Stimulated activated CD4-positive, alpha-beta T cell treated with anti-CD3 and anti-CD28 coated beads, Interleukin-15, amount 100 ng/mL, for 1 hour (primary cell): ENCODE measurements at places on chromosomes 2 and 18.

GRCh38 chr2:188473306-188473705 is 181.6 kb downstream of the GULP1 start:
- no peak for DNase-seq

- no peak for DNase-seq
Observed at GRCh38 chr2:26742048-26742770, 21.9 kb upstream of the SLC35F6 start.

DNA sequence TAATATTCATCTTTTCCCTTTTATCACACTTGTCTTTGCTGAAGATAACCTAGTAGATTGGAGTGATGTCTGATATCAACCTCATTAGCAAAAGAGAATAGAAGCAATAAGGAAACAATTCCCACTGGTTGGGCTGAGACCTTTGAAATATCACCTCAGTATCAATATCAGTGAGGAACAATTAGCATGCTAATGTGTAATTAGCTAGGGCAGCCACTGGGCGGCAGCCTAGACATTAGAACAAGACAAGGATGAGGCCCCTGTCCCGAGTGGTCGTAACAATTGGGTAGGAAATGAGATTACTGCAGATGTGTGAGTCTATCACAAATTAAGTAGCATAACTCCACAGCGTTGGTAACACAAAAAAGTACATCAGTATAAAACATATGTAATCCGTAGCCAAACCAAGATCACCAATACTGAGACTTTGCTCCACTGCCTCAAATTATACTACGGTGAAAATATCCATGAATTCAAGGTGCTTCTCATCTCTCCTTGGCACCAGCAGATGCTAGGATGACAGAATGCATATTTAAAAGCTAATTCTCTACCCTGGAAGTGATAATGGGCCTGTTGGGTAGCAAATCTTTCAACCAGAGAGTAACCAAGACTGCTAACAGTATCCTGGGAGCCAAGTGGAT is 99.1 kb downstream of the ALPK2 start:
- peak; percentile 25 for DNase-seq

DNA sequence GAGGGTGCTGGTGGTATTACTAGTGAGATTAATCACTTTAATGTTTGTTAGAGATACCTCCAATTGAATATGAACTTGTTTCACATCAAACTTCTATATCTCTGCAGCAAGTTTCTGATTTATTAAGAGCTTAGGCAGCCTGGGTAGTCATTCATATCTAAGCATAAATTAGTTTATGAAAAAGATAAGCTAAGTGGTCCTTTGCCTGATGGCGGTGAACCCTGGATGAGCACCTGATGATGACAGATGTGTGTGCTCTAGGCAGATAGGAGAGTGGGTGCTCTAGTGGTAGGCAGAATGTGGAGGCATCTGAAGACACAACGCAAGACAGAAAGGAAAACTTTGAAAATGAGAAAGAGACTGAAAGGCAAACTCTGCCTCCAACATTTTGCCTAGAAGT is 5.0 kb downstream of the FKBP7 start:
- DNase-seq: no peak

DNA sequence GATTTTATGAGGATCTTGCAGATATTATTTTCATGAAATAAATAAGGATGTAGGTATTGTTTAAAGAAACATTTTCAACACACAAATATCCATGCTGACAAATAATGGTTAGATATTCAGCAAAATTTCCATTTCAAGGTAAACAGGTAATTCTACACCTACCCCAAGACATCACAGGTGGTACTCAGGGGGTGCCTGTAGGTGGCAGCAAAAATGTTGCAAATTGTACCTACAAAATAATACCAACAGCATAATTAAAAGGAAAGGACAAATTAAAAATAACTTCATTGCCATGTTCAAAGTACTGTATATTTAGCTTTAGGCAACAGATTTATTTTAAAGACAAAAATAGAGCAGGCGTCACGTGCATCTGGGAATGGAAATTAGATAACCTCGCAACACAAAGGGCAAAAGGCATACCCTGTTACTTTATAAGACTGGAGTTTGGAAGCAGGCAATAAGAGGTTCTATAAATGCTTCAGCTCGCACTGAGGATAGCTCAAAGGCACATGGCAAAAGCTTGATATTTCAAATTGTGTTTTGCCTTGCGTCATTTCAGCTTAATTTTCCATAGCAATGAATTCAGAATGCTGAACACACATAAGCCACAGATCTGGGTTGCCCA is 630.5 kb downstream of the TDRD15 start:
- no peak for DNase-seq

DNA sequence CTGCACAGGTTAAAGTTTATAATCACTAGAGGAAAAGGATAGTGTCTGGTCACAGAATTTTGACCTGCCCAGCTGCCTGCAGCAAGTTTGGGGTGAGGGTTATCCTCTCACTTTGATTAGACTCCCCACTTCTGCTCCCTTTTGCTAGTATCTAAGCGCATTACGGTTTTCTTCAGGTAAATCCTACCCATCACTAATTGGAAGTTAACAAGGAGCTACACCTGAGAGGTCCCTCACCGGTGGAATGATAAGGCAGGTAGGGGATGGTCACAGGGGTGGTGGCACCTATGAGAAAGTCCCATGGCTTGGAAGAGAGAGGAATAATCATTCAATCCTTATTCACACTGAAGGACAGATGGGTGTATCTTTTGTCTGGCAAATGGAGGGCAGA is 7.6 kb downstream of the BCL2 start:
- DNase-seq: no peak

- DNase-seq: no peak
Observed at GRCh38 chr18:74480149-74480651, 16.0 kb upstream of the CNDP2 start.

GRCh38 chr2:198452327-198452726 is 647.9 kb downstream of the PLCL1 start:
- no peak for DNase-seq

DNA sequence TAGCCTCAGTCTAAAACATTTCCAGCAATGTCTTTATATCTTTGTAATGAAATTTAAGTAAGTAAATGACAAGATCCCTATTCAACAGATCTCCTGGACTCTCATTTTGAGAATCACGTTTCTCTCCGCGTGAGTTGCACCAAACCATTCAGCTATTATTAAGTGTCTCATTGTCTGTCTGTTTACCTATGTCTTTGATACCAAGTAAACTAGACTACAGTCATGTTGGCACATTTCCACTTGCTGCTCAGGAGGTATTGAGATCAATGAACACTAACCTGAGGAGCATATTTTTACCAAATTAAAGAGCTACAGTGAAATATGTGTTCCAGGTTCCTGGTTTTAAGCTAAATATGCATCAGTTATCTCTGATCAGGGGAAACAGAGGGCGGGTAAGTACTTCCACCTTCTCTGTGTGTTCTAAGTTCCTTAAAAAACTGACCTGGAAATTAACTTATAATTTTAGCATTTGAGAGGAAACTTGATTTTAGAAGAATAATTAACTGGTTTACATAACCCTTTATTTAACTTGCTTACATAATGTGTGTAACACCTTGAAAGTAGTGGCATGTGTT is 125.8 kb downstream of the OSBPL6 start:
- DNase-seq: no peak

DNA sequence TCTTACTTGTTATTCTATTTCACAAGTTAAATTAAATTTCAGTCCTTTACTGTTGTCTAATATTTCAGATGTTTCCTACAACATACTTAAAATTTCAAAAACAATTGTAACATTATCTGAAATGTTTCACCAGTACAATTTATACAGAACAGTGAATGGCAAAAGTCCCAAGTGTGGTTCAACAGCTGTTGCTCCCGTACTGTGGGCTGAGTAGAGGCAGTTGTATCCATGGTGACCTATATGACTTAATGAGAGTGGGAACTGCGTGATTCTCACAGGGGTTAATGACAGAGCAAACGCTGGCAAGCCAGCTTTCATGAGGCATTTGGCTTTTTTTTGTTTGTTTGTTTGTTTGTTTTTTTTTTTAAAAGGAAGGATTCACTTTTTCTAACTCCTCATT is 5.3 kb upstream of the PLCL1 start:
- DNase-seq: no peak

DNA sequence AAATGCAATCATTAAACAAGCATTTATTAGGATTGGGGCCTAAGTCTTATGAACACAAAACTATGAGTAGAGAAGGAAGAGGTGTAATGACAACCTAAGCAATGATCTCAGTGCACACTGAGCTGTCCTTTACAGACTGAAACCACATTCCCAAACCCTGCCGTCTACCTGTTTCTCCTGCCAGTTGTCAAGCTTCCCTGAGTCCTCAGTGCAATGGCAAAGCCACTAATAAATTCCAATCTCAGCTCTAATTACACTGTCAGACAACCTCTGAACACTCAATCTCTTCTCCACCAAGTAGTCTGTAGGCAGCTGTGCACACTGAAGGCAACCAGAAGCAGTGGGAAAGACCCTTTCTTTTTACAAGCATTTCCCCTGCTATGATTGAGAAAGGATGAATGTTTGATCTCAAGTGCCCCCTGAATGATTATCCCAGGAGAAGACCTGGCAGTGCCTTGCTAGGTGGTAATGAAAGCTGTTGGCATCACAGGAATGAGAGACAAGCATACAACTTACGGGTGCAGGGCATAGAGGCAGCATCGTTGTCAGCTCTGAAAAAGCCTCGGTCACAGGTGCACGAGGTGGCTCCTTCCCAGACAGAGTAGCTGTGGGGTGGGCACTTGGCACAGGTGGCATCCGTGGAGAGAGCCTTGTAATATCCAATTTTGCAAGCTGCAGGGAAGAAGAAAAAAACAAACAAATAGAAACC is 71.4 kb downstream of the EPHA4 start:
- DNase-seq: no peak

DNA sequence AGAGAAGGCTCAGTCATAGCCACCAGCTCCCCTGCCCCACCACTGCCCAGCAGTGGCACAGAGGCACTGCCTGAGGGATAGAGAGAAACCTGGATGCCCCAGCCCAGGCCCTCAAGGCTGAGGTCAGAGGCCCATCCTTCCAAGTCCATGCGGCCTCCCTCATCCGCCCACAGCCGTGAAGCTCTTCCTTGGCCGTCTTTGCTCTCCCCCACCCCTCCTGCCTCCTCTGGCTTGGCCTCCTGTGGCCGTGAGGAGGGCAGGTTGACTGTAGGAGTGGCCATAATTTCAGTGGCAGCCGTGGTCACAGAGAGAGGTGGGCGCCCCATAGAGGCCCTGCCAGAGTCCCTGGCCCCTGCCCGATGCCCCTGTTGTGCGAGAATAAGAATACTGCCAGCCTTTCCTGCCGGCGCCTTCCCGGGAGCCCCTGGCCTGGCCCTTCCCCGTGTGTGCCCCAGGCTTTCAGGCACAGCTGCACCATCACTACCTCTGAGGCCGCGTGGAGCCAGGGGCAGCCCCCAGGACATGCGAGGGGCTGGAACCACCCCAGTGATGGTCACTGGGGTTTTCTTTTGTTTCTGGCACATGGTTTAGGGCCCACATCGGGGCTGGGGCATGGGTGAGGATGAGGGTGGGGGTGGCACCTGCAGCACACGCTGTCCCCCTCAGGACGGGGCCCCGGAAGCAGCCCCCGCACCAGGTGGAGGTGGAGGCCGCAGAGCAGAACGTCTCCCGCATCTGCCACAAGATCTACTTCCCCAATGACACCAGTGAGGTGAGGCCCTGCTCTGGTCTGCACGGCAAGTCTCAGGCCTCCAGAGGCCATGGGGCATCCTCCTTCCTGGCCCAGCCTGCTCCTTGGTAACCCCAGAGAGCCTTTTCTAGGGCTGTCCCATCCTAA is 13.1 kb upstream of the GPR17 start:
- DNase-seq: no peak

DNA sequence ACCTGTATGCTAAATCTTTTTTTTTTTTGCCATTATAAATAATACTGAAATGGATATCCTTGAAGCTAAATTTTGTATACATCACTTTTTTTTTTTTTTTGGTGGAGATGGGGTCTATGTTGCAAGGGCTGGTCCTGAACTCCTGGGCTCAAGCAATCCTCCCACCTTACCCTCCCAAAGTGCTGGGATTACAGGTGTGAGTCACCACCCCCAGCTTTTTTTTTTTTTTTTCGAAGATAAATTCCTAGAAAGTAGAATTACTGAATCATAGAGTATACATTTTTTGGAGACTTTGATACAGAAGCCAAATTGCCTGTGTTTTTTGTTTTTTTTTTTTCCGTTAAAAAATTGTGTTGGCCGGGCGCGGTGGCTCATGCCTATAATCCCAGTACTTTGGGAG is 51.0 kb upstream of the MCFD2 start:
- no peak for DNase-seq

GRCh38 chr2:156702541-156702940 is 266.4 kb downstream of the GPD2 start:
- no peak for DNase-seq

DNA sequence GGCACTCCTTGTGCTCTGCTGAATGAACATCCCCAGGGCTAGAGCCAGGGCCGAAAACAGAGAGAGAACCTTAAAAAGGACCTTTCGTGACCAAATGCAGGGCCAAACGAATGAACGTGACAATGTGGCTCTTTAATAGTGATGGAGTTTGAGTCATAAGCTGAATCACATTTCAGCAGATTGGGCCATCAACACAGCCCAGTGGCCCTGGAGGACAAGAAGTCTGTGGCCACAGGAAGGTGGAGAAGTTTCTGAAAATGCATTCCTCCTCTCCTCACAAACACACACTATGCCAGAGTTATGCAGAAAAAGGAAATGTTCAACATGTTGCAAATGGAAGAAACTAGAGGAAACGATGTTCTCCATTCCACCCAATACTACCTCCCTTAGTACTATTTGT is 415.8 kb downstream of the HRH4 start:
- DNase-seq: no peak

DNA sequence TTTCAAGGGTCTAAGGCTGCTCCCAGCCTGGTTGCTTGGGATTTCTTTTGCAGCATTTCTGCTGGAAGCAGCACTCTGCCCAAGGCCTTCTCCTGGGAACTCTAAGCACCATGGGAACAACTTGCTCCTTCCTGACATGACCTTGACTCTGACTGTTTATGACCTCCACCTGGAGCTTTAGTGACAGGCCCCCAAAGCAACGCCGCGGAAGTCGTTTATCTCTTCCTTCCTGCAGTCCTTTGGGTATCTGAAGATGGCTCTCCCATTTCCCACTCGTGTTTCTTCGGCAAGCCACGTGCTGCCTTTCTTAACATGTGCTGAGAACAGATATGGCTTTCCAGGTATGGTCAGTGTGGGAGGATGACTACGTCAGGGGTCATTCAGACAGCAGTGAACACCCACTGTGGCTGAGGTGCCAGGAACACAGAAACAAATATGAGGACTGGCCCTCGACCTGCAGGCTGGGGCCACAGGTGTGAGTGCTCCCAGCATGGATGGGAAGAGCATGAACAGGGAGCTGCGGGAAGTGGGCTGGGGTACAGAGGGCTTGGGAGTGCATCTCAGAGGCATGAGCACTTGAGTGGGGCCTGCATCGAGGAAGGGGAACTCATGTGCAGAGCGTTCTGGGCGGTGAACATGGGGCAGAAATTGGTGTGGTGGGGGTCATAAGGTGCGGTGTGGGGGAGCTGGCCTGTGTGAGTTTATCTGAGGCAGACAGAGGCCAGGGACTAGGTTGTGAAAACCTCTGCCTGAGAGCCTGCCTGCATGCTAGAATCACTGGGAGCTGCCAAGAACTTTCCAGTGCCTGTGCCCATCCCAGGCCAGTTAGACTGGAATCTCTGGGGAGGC is 140.5 kb downstream of the TSN start:
- no peak for DNase-seq
